C1 segment of cervical spinal cord (tissue), 14 donors: ENCODE measurements at places on chromosomes 11 and 22.

DNA sequence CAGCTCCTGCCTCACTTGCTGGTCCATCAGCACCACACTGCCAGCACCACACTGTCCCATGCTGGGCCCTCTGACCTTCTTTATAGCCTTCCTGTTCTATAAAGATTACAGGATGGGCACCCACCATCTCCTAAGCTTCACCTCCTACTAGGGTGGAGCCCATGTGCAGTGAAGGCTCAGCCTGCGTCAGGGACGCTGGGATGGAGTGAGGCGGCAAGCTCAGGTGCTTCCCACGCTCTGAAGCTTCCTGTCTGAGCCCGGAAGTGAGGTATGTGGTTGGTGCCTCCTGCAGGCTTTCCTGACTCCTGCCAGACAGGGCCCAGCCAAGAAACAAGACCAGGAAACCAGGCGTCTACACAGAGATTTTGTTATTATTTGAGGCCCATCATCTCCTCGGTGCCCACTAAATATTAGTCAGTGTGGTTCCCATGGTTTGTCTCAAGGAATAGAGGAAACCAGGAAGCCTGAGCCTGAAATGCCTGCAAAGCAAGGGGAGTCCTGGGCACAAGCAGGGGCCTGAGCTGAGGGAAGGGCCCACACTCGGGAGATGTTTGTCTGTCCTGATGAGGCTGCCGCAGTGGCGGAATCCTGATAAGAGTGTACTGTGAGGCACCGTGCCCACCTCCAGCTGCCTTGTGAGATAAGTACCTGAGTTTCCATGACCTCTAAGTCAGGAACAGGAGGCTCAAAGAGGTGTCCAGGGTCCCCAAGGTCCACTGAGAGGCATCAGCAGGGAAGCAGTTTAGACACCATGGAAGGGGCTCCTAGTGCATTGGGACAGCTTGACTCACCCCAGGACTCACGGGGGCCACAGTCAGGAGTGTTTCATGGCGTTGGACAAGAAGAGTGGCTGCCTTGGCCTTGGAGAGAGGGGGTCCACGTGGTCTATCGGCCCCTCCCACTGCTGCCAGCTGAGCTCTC, 22.0 kb downstream of the RSPH14 start:
- DNase-seq: no peak

DNA sequence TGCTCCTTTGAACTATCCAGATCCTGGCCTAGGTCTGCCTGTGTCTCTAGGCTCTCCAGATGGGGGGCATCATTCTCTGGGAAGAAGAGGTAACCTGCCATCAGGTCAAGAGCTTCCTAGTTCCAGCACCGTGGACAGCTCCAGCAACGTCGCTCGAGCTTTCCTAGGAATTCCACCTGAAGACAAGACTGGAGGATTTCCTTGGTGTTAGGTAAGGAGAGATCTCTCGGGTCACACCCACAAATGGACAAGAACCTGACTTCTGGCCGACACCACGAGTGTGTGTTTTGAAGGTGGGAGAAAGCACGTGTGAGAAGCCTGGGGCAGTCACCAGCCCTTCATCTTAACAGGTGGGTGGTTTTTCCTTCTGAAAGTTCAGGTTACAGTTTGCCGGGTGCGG, 1.2 kb downstream of the PRG3 start:
- no peak for DNase-seq

DNA sequence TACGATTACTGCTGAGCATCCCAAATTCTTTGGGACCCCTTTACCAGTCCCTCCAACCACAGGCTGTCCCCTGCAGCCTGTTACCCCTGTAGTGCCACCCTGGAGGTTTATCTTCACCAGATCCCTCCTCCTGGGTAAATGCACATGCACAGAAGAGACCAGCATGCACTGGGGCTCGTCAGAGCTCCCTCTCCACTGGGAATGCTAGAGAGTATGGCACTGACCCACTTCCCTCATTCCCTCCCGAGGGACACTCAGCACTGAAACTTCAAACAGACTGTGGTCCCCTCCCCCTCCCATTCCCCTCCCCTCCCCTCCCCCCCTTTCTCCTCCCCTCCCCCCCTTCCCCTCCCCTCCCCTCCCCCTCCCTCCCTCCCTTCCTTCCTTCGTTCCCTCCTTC, 49.1 kb downstream of the C11orf91 start:
- no peak for DNase-seq

DNA sequence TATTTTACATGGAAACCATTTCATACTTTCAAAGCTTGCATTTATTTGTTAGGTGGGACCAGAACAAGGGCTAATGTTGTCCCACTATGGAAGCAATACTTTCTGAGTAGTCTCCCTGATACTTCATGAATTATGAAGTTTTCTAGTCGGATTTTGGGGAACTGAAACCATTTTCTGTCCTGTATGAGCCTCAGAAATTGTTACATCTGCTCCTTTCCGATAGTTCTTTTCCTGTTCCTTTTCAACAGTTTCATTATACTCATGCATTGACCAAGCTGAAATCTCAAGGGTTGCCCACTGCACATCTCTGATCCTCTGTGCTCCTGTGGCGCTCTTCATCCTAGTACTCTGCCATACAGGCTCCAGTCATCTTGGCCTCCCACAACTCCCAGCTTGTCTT, 31.5 kb upstream of the GLYATL1 start:
- no peak for DNase-seq

GRCh38 chr22:50008151-50009040, 4.2 kb downstream of the IL17REL start:
- DNase-seq: no peak

- no peak for DNase-seq
These were observed 14.1 kb upstream of the LRRC10B start for GRCh38 chr11:61494381-61494961.

DNA sequence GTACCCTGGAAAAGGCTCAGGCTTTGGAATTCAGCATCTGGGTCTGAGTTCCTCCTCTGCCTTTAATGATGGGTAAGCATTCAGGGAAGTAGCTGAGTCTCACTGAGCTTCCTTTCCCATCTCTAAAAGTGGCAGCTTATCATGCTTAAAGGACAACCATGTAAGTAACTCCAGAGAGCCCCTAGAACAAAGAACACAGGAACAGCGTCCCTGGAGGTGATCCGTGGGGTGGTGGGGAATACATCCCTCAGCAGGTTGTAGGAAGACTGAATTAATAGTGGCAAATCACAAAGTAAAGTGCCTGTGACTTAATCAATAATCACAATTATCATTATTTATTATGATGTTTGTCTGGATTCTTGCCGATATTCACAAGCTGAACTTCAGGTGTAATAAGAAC, 114.7 kb upstream of the ISX start:
- DNase-seq: no peak

DNA sequence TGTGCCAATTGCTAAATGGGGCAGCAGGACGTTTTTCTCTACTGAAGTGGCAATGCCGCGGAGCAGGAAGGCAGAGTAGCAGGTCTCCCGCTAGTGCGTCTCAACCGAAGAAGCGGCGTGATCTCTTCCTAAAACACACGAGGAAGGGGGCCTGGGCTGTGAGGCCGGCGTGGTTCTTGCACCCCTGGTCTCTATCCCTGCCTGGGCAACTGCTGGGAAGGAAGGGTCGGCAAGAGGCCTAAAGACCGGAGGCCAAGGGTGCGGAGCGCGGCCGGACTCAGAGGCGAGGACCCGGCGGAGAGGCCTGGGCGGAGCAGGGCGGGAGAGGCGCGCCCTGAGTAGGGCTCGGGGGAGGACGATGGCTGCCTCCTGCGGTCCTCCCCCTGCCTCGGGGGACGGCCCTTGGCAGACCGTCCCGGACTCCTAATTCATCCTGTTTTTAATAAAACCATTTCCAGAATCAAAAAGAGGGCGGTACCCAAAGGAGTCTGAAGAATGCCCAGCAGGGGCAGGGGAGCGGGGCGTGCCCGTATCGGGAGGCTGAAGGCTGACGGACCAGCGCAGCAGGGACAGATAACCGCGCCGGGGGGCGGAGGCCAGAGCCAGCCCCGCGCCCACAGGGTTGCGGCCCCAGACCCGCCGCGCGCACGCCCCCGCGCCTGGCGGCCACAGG, 572 bp upstream of the APLP2 start:
- peak; percentile 75 for DNase-seq

GRCh38 chr22:49298834-49299750, 528.6 kb downstream of the BRD1 start:
- no peak for DNase-seq

DNA sequence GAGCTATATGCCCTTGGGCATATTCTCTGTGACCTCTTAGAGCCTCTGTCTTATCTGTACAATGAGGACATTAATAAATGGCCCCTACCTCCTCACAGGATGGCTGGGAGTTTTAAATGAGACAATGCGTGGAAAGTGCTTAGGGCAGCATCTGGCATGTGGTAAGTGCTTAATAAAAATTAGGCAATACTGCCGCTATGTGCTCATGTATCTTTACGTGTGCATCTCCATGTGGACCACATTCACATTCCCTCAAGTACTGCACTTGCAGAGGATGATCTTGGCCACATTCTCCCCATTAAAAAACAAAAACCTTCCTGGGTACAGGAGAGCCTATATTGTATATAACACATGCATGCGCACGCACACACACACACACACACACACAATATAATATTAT, 19.1 kb upstream of the BSX start:
- DNase-seq: no peak

- DNase-seq: no peak
These were observed 33.7 kb upstream of the PDE3B start for GRCh38 chr11:14609902-14610301.

DNA sequence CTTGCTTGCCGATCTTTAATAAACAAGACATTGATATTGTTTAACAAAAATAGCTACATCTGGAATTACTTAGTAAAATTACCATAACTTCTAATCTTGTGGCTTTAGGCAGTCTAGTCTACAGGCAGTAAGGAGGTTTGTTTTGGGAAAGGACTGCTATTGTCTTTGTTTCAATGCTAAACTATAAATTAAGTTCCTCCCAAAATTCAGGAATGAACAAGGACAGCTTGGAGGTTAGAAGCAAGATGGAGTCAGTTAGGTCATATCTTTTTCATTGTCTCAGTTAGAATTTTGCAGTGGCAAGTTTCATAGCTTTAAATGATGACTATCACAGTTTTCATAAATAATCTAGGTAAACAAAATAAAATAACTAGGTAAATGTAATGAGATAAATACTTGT, 36.1 kb upstream of the INCENP start:
- no peak for DNase-seq

GRCh38 chr22:48118654-48119053, 1356.2 kb downstream of the TBC1D22A start:
- DNase-seq: no peak

- no peak for DNase-seq
These were observed 10.3 kb upstream of the BIK start for GRCh38 chr22:43100225-43100624.

GRCh38 chr11:2210366-2211112, 38.9 kb upstream of the TH start:
- DNase-seq: no peak

GRCh38 chr11:13008625-13009475, at the start of gene RASSF10:
Gene RASSF10, plus strand, starts transcription at chr11:13009316. Its CDS starts 261 bp downstream, at chr11:13009577.
- DNase-seq: no peak

- DNase-seq: no peak
These were observed 341.5 kb downstream of the SHANK2 start for GRCh38 chr11:70910835-70911234.

DNA sequence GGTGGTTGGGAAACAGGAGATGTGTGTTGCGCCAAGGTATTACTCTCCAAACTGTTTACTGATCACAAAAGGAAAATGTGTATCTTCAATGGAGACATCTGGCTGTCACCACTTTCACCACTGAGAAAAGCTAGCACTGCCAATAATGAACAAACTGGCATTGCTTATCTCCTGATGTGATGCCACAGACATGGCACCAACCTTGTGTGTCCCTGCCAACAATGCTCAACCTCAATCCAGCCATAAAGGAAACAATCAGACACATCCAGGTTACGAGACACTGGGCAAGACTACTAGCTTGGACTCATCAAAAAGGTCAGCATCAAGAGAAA, 28.1 kb downstream of the GNB1L start:
- no peak for DNase-seq

DNA sequence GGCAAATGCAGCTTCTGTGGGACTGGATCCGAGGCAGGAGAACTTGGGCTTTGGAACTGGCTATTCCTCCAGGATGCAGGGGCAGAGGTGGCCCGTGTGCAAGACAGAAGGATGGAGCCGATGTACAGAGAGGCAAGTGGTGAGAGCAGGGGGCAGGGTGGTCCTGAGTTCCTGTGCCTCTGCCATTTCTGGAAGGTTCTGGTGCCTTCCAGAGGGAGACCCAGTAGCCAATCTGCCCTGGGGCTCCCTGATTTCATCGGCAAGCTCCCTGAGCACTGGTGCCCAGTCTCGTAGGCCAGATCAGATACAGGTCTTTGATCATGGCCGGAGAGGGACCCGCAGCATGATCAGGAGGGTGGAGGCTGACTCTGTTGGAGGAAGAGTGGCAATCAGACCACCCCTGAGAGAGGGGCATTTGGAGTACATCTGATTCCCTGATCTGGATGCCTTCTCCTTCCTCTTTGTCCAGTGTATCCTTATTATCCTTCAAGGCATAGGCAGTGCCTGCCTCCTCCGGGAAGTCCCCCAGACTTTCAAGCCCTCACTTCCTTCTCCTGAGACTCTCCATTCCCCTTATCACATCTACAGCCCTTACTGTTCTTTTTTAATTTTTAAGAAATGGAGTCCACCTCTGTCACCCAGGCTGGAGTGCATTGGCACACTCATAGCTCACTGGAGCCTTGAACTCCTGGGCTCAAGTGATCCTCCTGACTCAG, 9.7 kb downstream of the MRGPRD start:
- DNase-seq: no peak

GRCh38 chr11:8532475-8532874, 61.6 kb downstream of the STK33 start:
- no peak for DNase-seq

DNA sequence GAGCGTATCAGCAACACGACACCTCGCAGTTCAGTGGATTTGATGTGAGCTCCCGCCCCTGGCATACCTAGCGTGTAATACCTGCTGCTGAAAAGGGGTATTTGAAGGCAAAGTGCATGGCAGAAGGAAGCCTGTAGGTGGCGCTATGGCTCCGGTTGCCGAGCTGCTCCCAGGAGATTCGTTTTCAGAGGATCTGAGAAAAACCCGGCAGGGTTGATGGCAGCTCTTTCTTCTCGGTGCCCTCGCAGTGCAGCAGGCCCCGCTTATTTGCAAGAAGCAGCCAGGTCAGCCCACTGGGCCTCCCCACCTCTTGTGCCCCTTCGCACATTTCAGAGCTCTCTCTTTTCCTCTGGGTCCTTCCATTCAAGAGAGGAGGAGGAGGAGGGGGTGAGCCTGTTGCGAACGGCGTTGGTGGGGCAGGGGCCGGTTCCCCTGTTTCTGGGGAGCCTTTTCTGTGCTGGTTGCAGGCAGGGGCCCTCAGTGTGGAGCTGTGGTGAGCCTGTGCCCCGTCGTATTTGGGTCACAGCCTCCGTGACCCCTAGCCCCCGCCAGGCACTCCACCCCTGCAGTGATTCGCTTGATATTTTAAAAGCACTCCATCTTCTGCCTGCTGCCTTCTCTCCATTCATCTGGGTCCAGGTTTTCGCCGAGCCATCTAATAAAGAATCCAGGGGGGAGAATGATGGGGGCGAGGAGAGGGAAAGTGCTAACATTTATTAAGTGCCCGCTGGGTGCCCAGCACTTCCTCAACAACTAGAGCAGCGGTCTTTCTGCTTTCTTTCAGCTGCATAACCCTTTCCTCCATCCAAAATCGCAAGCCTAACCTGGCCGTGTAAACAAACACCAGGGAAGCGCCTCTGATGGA, 85.3 kb upstream of the SYT13 start:
- DNase-seq: peak; percentile 55
